Motor neuron (in vitro differentiated cells): ENCODE measurements at places on chromosomes 6 and 20. TPM values are rescaled to one million over a fixed set of nuclear protein-coding genes. Genes with fewer than 3 reads are reported as not detected.

Gene THEMIS
- total RNA-seq: 0.31 TPM in 1 of 2 replicates, not detected in the other

Gene ZNF292
- 67.0 and 67.3 TPM in 2 replicates for total RNA-seq

Gene YWHAB
- total RNA-seq: 106 and 110 TPM in 2 replicates

Gene TMEM217
- 1.2 and 1.6 TPM in 2 replicates for total RNA-seq

Gene VGLL2
- total RNA-seq: 0.25 TPM in 1 of 2 replicates, not detected in the other

Gene SGK1
- total RNA-seq: 18.9 and 21.0 TPM in 2 replicates

DNA sequence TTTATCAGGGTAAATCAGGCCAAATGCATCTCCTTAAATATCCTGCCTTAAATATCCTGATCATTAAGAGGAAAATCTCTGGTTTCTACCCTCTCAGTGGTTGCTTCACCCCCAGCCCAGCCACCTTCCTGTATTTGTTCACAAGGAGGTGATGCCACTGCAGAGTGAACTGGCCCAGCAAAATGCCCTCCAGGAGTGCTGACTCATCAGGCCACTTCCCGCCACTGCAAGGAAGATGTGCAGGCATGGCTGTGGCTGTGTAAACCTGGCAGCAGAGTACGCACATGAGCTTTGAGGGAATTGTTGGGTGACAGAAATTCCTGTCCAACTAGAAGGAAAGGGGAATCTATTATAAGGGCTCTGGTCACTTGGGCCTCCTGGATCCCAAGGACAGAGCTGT lies 13.8 kb downstream of the NQO2 start:
- peak; percentile 38 for ATAC-seq

DNA sequence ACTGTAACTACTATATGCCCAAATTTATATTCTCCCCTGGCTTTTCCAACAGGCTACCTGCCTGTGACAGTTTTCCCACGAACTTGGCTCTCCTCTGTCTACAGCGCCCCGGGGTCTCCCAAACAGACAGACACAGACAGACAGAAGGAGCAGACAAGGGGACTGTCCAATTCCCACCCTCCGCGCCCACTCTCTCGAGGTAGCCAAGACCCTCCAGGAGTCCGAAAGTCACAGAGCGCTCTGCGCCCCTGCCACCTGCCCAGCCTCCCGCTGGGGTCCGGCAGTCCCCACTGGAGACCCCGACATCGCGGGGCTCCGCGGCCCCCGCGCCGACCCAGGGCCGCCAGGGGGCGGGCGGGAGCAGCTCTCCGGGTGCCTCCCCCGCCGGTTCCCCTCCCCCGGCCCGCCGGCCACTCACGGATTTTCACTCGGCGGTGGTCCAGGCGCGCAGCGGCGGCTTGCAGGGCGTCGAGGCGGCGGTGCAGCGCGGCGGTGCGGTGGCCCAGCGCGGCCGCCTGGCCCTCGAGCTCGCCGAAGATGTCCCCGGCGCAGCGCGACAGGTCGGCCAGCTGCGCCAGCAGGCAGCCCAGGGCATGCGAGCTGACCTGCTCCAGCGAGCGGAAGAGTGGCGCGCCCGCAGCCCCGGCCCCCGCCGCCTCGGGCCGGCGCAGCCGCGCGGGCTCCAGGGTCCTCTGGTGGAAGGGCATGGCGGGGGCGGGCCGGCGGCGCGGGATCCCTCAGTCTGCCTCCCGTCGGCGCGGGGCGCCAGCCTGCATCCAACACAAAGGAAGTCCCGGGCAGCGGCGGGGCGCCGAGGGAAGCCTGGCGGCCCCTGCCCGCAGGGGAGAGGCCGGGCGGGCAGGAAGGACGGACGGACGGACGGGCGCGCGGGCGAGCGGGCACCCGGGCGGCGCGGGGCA lies 81.3 kb upstream of the CCDC28A start:
- peak; percentile 68 for ATAC-seq

DNA sequence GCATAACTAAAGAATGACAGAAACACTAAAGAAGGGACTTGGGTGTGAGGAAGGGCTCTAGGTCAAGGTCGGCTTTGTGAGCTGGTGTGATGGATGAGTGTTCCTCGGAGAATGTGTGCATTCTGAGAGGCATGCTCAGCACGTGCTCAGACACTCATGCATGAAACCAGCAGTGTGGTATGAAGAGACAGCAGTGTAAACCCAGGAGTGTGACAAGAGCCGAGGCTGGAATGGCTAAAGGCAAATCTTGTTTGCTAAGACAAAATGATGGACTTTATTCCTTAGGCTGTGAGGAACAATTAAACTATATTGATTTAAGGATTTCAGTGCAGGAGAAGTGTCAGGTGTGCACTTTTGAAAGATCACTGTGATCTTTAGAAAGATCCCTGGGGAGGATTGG lies 107.4 kb upstream of the MAP7 start:
- ATAC-seq: peak; percentile 75

DNA sequence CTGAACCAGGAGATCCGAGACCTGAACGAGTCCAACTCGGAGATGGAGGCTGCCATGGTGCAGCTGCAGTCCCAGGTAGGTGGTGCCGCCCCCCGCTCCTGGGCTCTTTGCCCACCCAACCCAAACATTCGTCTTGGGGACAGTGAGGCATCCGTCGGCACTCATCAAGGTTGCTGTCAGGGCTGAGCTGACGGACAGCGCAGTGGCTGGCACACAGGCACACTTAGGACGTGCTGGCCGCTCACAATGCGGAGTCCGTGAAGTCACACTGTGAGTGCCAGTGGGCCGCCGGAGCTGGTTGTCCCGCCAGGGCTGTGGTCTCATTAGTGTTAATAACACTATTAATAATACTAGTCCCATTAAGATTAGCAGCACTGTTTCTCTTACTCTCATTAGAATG lies 18.2 kb upstream of the PCMTD2 start:
- ATAC-seq: no peak

DNA sequence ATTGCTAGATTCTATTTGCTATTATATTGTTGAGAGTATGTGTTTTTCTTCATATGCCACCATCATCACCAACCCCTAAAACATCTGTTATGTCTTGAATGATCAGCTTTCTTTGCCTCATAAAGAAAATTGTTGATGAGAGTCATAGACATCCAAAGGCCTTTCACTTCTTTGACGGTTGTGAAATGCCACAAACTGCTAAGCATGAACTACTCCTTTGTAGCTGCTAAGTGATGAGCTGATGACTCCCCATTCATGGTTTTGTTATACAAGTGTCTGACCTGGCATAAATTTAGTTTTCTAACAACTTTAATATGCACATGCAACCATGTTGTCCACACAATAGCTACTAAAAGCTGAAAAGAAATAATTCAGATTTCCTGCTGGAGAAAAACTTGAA lies 684 bp upstream of the MED23 start:
- no peak for ATAC-seq

GRCh38 chr6:14059791-14060436 lies 57.7 kb upstream of the CD83 start:
- no peak for ATAC-seq
